Lung (tissue), 17 donors: ENCODE measurements at places on chromosomes 7 and 10. TPM values are rescaled to one million over a fixed set of nuclear protein-coding genes. Genes with fewer than 3 reads are reported as not detected.
A peak's percentile ranks its signal among the peaks of the same experiment; 100 is the strongest.

DNA sequence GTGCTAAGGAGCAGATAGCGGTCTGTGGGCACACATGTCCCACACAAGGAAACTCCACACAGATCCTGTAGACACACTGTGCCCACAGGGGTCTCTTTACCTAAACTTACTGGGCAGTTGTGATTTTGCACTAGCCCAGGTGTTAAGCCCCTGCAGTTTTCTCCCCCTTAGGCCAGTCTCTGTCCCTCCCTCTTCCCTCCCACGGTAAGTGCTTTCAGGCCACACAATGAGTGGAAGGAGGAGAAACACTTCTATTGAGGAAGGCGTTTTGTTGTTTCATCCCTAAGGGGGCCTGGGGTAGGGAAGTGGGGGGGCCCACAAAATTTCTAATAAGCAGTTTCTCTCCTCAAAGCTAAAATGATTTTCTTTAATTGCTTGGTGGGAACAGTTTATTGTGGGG lies 51.4 kb downstream of the FBXW4 start:
- no peak for DNase-seq

DNA sequence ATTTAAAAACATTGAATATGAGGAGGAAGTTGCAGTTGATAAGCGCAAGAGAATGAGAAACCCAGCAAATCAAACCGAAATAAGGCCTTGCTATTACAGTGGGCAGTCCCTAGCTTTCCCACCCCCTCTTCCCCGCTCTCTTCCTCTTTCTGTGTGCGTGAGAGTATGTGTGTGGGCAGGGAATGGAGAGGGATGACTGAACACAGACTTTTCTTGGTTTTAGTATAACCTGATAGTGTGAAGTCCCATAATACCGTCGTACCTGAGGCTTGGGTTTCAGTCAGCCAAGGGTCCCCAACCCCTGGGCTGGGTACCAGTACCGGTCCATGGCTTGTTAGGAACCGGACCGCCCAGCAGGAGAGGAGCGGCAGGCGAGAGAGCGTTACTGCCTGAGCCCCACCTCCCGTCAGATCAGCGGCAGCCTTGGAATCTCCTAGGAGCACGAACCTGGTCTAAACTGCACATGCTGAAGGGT lies 255.3 kb downstream of the CELF2 start:
- no peak for DNase-seq

GRCh38 chr10:76282061-76283025 lies 850.9 kb downstream of the LRMDA start:
- peak; percentile 95 for DNase-seq

GRCh38 chr7:116669769-116670168 lies 2.2 kb upstream of the MET start:
- no peak for DNase-seq

DNA sequence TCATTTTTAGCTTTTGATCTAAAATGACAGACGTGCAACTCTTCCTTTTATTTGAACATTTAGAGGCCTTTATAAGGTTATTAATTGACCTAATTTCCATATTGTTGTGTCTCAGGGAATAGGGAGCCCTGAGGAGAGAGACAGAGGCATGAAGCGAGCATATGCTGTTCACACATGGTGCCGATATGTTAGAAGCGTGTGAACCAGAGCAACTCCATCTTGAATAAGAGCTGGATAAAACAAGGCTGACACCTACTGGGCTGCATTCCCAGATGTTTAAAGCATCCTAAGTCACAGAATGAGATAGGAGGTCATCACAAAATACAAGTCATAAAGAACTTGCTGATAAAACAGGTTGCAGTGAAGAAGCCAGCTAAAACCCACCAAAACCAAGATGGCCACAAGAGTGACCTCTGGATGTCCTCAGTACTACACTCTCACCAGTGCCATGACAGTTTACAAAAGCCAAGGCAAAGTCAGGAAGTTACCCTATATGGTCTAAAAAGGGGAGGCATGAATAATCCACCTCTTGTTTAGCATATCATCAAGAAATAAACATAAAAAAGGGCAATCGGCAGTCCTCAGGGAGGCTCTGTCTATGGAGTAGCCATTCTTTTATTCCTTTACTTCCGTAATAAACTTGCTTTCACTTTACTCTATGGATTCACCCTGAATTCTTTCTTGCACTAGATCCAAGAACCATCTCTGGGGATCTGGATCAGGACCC lies 80.1 kb downstream of the SEC61G start:
- DNase-seq: no peak

GRCh38 chr10:33807531-33808359 lies 473.3 kb upstream of the NRP1 start:
- no peak for DNase-seq

DNA sequence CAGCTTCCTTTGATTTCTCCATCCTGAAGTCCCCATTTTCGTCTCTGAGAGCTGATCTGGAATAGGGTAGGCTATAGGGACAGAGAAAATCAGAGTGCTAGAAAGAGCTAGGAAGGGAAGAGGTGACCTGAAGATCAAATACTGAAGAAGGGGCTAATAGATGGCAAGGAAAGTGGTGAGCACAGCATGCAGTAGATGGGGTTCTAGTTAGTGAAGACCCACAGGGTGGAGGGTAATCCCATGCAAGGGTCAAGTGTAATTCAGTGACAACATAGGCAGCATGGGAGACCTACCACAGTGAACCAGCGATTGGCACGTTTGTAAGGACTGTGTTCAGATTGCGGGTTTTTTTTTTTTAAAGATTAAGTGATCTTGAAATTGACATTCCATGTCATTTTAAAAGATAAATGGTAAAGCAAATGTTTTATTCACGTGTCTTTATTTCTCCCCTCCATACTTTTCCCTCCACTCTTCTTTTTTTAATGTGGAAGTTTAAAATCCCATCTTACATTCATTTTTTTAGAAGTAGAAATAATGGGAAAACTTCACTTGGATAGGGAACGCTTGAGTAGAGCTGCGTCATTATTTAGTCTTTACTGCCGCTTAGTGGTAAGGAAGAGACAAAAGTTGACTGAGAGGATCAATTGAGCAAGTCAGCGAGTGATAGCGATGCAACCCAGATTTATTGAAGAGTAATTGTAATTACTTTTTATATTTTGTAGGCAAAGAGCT lies 21.0 kb upstream of the ABI1 start:
- no peak for DNase-seq

DNA sequence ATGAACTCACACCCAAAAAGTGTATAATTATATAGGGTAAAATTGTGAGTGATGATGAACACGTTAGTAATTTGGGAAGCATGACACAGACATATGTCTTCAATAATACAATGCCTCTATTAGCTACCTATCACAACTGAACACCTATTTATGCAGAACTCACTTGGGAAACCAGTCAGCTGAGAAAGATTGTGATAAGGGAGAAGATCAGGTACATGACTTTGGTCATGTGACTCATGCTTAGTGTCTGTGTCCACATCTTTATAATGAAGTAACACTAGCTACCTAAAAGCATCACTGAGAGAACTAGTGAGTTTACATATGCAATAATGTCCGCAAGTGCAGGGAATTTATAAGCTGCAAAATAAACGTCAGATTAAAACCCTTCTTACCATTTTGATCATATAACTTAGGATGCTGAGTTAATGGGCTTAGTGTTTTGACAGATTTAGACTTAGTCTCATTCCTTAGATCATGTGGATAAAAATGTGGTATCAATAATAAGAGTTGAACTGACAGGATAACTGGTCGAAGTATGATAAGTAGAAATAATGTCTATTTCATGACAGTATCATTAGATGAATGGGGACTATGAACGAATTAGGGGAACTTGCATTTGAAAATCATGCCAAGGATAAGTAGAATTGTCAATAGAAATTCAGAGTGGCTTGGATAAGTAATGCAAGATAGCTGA lies 11.6 kb downstream of the VWDE start:
- no peak for DNase-seq

The CALHM1 gene
- not detected for polyA plus RNA-seq

The OR2A1 gene
- 0.18 TPM for polyA plus RNA-seq
